ENCODE measurements at places on chromosomes 5 and 9.

DNA sequence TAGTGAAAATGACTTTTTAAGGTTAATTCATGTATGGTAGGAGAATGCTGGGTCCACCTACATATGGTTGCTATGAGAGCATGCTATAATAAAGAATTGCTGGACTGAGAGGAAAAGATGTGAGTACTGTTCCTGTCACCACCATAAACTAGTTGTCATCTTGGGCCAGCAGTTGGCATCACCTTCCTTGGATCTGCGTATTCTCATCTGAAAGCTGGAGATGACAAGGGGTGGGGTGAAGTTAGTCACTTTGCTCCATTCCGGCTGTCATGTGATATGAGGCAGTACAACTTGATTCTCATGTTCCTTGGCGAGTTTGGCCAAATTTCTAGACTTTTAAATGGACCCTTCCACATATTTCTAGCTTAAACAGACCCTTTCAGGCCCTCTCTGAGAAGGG, 33.3 kb downstream of the PIP5K1B start:
- DNase-seq = no peak

DNA sequence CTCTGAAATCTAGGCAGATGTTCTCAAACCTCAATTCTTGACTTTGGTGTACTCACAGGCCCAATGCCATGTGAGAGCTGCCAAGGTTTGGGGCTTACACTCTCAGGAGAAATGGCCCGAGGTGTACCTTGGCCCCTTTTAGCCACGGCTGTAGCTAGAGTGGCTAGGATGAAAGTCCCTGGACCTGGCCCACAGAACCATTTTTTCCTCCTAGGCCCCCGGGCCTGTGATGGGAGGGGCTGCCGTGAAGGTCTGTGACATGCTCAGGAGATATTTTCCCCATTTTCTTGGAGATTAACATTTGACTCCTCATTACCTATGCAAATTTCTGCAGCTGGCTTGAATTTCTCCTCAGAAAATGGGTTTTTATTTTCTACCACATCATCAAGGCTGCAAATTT, 1296.5 kb downstream of the MAT2B start:
- no peak for DNase-seq

DNA sequence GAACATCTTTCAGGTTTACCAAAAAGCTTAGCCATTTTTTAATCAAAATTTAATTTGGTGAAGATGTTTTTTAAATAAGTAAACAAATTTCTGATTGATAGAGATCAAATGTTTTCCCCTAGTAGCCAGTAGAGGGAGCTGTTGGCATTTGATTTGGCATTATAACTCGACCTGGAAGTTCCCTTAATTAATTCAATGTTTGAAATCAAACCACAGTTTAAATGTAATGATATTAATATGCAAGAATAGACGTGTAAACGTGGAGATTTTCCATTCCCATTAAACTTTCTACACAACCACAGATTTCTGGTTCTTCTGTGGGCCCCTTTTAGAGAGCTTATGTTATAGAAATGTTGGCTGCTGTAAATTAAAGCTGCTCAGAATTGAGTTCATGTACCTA, 148.1 kb upstream of the MPDZ start:
- DNase-seq = no peak

GRCh38 chr5:22985446-22985845, 132.3 kb upstream of the CDH12 start:
- DNase-seq = no peak

DNA sequence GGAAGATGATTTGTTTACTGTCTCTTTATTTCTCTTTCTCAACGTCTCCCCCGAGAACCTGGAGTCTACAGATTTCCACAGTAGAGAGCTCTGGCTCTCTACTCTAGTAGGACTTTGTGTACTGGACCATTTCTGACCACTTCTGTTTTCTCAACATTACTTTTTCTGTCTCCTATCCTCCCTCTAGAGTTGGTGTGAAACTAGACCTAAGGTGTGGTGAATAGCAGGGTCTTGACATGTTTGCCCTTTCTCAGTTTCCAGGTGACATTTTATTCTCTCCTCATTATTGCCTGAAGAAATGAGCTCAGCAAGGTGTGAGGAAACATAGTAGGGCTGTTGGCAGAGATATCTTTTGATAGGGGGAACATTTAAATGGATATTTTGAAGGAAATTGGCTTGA, 62.1 kb upstream of the IL6ST start:
- DNase-seq = no peak
